ENCODE measurements at places on chromosomes 3 and 15.
A peak's percentile ranks its signal among the peaks of the same experiment; 100 is the strongest.

DNA sequence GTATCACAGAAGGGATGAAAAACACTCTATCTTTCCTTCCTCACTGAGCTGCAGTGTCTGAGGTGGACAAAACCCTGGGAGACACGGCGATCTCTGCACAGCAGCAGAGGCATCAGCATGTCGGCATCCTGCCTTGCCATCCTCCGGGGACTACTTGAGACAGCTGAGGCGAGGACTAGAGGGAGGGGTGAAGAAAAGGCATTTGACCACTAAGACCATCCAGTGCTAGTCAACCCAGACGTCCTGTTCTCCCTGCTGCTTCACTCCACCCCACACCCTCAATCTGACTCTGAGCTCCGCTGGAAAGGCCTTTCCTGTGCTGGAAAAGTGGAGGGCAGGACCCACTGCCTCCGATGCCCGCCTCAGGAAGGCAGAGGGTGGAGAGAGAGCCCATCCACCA lies 67.3 kb downstream of the VGLL4 start:
- DNase-seq: no peak

DNA sequence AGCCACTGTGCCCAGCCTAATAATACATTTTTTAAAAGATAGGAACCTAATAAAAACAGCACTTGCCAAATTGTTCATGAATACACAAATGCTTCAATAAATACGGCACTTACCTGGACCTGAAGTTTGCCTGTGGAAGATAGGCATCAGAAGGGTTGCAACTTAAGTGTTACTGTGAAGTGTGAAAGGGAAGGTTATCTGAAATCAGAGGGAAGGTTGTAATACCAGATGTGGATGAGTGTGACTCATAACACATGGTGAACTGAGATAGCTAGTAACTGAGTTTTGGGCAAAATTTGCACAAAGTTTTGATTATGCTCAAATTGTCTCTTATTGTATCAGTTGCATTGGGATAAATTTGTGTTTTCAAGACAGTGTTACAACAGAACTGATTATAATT lies 68.0 kb downstream of the ATP11B start:
- no peak for DNase-seq

DNA sequence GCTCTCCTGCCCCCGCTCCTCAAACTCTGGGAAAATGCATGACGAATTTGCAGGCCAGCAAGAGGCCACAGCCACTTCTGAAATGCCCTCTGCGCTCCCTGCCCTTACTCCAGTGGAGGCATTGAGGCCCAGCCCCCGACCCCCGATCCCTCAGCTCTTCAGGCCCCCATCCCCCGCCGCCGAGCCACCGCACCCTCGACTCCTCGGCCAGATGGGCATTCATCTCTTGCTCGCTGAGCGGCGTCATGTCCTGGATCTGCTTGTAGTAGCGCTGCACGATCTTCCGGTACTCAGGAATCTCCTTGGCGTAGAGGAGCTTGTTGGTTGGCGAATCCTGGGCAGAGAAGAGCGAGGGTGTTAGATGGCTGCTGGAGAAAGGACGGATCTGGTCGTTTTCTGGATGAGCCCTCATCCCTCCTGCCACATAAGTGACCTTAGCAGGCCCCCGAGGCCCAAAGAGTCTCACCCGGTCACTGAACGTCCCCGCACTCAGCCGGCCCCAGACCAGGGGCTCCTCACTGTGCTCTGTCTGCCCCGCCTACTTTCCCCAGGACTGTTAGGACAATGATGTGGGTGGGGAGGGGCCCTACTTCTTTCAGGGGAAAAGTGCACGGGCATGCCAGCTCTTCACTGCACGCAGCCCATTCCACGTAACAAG lies 14.0 kb downstream of the H1-8 start:
- no peak for DNase-seq

- DNase-seq: no peak
Observed at GRCh38 chr3:147189016-147189415, 217.3 kb downstream of the ZIC4 start.

DNA sequence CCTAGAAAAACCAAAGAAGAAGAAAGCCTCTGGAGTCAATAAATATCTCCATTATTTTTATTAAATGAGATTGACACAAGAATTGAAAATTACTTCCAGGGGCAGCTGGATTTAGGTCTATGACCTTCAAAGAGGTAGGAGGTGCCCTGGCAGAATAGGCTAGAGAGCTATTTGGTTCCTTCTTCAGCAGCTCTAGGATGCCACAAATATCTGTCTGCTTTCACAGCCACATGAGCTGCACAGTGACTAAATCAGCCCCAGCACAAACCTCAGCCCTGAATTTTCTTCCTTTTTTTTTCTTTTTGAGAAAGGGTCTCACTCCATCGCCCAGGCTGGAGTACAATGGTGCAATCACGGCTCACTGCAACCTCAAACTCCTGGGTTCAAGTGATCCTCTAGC lies 223.5 kb downstream of the ABHD5 start:
- DNase-seq: no peak

GRCh38 chr3:125110876-125111480 lies 55.2 kb upstream of the HEG1 start:
- DNase-seq: no peak

DNA sequence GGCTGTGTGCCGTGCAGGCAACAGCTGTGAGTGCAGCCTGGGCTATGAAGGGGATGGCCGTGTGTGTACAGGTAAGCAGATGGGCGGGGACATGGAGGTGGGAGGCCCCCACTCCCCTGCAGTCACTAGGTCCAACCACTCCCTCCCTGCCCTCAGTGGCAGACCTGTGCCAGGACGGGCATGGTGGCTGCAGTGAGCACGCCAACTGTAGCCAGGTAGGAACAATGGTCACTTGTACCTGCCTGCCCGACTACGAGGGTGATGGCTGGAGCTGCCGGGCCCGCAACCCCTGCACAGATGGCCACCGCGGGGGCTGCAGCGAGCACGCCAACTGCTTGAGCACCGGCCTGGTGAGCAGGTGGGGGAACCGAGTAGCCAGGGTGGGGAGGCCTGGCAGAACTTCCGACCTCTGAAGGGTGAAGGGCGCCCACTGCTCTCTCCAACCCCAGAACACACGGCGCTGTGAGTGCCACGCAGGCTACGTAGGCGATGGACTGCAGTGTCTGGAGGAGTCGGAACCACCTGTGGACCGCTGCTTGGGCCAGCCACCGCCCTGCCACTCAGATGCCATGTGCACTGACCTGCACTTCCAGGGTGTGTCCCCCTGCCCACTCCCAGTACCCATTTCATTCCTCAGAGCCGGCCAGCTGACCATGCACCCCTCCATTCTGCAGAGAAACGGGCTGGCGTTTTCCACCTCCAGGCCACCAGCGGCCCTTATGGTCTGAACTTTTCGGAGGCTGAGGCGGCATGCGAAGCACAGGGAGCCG lies 11.6 kb downstream of the NT5DC2 start:
- DNase-seq: no peak

DNA sequence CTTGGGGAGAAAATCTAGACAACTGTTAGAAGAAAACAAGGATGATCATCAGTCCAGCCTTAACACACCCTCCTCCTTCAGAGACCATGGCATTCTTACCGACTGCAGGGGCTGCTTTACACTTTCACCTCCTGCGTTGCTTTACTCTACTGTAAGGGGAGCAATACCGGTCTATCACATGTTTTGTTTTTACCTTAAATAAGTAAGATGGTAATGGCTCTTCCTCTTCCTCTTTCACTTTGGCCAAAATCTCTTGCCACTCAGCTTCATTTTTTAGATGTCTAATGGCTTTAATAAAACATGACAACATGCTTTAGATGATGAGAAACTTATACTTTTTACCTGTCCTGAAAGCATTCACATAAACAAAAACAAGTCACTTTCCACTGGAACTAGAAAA lies 33.4 kb upstream of the STIMATE start:
- no peak for DNase-seq

- no peak for DNase-seq
Observed at GRCh38 chr3:181969925-181970324, 258.2 kb downstream of the SOX2 start.

GRCh38 chr3:70728311-70728710 lies 415.9 kb upstream of the MDFIC2 start:
- DNase-seq: no peak

- DNase-seq: no peak
Observed at GRCh38 chr3:167710552-167710951, 24.1 kb downstream of the PDCD10 start.

GRCh38 chr3:61053781-61054496 lies 197.3 kb downstream of the FHIT start:
- DNase-seq: no peak

- no peak for DNase-seq
Observed at GRCh38 chr15:73936588-73937290, 10.5 kb downstream of the LOXL1 start.

- DNase-seq: no peak
Observed at GRCh38 chr3:177051411-177051810, 145.9 kb downstream of the TBL1XR1 start.

GRCh38 chr3:116914004-116914403 lies 204.4 kb downstream of the TUSC7 start:
- no peak for DNase-seq

DNA sequence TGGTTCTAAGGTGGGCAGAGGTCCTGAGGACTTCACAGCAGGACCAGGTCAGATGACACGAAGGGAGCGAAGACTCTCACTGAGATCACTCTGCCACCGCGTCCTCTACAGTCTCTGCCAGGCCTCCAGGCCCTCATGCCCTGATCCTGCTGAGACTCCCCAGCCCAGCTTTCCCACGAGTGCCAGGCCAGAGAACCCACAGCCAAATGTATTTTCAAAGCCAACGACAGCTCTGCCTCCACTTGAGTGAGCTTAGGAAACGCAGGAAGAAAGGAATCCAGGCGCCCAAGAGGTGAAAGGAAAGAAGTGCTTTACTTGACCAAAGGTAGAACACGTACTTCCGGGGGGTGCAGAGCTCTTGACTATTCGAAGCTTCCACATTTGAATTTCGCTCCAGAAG lies 275.0 kb downstream of the XXYLT1 start:
- no peak for DNase-seq

DNA sequence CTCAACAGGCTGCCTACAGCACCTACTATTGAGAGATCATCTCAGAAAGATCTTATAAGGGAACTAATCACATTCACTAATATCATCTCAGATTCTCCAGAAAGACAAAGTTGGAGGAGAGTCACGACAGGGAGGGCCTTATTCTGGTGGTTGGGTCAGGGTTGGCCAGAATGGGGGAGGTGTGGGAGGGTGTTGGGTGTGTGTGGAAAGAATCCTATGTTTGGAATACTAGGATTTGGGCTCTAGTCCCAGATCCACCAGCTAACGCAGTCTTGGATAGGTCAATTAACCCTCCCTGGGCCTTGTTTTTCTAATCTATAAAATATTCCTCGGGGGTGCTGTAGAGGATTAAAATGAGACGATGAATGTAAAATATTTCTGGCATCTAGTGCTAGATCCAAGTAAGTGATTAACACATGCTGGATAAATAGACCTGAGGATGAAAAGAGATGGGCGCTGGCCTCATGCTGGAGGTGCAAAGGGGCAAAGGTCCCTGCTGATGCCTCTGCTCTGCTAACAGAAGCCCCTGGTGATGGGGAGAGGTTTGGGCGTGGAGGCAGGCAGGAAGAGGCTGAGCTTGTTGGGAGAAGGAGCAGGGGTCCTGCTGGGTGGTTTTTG lies 67.6 kb upstream of the ETV5 start:
- DNase-seq: no peak

DNA sequence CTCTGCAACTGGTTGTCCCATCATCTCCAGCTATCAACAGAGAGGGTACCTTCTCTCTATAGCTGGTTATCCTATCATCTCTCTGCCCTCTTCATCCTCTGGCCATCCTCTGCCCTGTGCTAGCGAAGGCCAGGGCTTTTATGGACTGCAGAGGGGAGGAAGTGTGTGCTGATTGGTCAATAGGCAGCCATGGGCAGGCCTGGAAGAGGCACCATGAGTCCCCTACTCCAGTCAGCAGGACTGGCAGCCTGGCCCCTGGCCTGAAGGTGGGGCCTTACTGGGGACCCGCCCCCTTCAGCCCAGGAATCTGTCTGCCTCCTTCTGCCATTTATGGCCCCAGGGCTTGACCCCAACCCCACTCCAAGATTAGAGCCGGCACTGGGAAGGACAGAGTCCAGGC lies 10.4 kb upstream of the TRIM59 start:
- no peak for DNase-seq

- no peak for DNase-seq
Observed at GRCh38 chr3:134992586-134992985, 197.5 kb downstream of the EPHB1 start.

- no peak for DNase-seq
Observed at GRCh38 chr3:29898171-29898965, 617.5 kb downstream of the RBMS3 start.

GRCh38 chr15:83044156-83044555 lies 22.9 kb downstream of the BTBD1 start:
- DNase-seq: no peak

DNA sequence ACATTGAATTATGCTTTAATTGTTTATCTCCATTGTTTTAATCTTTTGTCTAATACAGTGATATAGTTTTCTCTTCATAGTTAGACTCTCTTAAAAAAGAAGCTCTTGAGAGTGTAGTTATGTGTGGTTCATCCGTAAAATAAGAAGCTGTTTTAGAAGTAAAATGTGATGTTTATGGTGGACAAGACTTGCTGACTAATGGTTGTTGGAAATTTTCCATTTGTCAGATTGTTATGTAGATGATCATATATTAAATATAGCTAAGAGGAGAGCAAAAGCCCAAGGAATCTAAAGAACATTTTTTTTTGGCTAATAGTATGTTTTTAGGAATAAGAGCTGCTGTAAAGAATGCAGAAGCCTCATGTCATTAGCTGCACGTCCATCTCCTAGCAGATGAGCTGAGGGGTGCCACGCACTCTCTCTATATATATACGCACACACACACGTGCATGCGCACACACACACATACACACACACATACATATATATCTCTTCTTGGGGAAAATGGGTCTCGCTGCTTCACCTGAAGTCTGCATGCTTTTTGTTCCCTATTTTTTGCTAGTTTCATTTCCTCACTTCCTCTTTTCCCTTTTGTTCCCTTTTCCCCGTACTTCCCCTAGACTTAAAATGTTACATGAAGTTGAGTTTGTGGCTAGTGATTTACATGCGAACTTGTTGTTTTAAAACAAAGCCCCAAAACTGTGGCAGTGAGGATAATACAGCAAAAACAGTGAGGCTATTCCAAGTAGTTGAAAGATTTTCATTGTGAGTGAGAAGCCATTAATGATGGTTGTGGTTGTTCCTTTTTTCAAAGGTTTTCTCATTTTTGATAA lies 107.8 kb downstream of the MBNL1 start:
- DNase-seq: peak; percentile 60

GRCh38 chr3:42347928-42348327 lies 62.5 kb downstream of the LYZL4 start:
- DNase-seq: no peak

- no peak for DNase-seq
Observed at GRCh38 chr3:192487033-192487432, 240.3 kb downstream of the FGF12 start.

GRCh38 chr3:49148159-49148558 lies 15.3 kb upstream of the LAMB2 start:
- no peak for DNase-seq

- no peak for DNase-seq
Observed at GRCh38 chr3:172288651-172289050, 159.6 kb downstream of the GHSR start.

GRCh38 chr15:82552861-82553260 lies 12.6 kb upstream of the RPS17 start:
- no peak for DNase-seq

- DNase-seq: no peak
Observed at GRCh38 chr15:94607176-94607654, 375.9 kb downstream of the MCTP2 start.

- no peak for DNase-seq
Observed at GRCh38 chr3:101038880-101039279, 45.7 kb upstream of the ABI3BP start.

All from fibroblast of the conjunctiva (primary cell).